B cell (primary cell): ENCODE measurements at places on chromosomes 5 and 9. TPM values are rescaled to one million over a fixed set of nuclear protein-coding genes. Genes with fewer than 3 reads are reported as not detected.

DNA sequence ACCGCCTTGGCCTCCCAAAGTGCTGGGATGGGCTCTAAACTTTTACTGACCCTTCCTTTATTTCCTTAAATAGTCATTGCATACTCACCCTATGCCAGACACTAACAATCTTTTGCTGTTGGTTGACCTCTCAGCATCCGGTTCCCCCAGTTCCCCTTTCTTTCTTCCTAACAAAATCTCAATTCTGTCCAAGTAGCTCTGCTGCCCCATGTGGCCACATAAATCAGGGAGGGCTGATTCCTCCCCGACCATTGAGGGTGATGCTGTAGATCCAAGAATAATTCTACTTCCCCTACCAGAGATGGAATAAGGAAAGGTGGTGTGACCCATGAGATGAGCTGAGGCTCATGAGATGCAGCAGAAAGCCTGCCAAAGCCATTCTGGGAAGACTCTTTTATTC lies 315.3 kb upstream of the MSX2 start:
- no peak for DNase-seq

GRCh38 chr5:42005561-42006153 lies 80.6 kb downstream of the FBXO4 start:
- peak; percentile 22 for DNase-seq

DNA sequence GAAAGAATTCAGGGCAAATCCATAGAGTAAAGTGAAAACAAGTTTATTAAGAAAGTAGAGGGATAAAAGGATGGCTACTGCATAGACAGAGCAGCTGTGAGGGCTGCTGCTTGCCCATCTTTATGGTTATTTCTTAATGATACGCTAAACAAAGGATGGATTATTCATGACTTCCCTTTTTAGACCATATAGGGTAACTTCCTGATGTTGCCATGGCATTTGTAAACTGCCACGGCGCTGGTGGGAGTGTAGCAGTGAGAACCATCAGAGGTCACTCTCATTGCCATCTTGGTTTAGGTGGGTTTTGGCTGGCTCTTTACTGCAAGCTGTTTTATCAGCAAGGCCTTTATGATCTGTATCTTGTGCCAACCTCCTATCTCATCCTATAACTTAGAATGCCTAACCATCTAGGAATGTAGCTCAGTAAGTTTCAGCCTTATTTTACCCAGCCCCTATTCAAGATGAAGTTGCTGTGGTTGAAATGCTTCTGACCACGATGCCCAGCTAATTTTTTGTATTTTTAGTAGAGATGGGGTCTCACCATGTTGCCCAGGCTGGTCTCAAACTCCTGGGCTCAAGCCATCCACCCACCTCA lies 42.1 kb downstream of the RFK start:
- DNase-seq = no peak

- no peak for DNase-seq
These were observed 1755.4 kb upstream of the ACO1 start for GRCh38 chr9:30628915-30629567.

DNA sequence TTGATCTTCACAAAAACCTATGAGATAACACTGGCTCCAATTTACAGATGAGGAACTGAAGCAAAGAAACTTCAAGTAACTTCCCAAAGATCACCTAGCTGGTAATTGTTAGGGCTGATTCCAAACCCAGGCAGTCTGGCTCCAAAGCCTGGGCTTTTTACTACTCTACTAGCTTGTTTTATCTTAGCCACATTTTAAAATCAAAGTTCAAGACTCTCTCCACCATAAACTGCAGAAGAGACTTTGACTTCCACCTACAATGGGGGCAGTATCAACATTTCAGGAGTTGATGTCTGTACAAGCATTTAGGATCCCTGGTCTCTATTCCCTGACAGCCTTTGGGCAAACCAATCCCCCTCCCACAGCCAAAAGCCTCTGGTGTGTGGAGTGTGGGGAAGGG lies 33.8 kb downstream of the LHFPL2 start:
- no peak for DNase-seq

- peak; percentile 67 for DNase-seq
These were observed 48.4 kb downstream of the GPR21 start for GRCh38 chr9:123081824-123082223.

DNA sequence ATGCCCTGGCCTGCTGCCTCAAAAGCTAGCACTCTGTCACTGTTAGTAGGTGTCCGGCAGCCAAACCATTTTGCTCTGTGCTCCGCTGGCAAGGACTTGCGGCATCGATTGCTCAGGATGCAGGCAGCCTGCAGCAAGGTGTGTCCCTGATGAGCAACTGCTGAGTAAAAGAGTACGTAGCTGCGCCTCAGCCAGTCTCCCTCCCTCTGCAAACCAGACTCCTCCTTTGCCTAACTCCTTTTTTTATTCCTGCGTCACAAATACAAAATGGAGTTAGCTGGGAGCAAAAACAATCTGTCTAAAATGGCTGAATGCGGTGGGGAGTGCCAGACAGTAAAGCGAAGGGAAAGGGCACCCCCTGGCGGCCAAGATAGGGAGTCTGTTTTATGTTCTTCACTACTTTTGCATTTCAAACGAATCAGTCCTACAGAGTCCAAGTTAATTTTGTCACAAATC lies 61.1 kb downstream of the DIAPH1 start:
- peak; percentile 80 for DNase-seq

GRCh38 chr9:81394881-81395675 lies 294.3 kb downstream of the TLE1 start:
- no peak for DNase-seq

DNA sequence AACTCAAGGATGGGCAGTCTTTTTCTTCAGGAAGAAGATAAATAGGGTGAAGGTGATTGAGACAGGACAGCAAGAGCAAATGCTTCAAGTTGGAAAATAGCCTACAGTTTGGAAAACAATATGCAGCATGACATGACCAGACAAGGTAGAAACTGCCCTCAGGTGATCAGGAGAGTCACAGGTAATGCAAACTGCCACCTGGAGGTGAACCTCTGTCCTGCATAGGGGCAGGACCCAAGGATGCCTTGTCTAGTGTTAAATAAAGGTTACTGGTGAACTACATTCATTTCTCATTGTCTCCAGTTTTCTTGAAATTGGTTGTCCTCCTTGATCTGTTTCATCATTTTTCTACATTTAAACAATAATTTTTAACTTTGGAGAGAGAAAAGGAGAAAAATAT lies 232.1 kb downstream of the SEMA5A start:
- no peak for DNase-seq

DNA sequence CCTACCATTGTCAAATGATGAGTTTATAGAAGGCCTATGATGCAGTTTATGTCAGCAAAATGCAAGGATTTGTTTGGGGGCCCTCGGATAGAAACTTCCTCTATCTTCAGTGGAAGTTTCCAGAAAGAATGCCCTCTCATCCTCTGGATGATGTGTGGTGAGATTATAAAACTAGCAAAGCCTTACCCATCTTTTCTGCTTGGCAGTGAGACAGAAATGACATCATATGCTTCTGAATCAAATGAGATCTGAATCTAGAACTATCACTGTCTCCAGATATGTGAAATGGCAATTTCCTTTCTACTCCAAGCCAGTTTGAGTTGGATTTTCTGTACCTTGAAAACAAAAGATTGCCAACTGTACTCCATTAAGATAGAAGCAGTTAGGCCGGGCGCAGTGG lies 60.4 kb upstream of the CKMT2 start:
- DNase-seq = no peak

DNA sequence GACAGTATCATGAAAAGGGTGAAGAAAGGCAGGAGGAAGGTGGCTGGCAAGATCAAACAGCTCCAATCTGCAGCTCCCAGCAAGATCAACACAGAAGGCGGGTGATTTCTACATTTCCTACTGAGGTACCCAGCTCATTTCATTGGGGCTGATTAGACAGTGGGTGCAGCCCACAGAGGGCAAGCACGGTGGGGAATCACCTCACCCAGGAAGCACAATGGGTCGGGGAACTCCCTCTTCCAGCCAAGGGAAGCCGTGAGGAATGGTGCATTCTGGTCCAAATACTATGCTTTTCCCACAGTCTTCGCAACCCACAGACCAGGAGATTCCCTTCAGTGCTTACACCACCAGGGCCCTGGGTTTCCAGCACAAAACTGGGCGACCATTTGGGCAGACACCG lies 66.8 kb downstream of the CAMSAP1 start:
- no peak for DNase-seq

DNA sequence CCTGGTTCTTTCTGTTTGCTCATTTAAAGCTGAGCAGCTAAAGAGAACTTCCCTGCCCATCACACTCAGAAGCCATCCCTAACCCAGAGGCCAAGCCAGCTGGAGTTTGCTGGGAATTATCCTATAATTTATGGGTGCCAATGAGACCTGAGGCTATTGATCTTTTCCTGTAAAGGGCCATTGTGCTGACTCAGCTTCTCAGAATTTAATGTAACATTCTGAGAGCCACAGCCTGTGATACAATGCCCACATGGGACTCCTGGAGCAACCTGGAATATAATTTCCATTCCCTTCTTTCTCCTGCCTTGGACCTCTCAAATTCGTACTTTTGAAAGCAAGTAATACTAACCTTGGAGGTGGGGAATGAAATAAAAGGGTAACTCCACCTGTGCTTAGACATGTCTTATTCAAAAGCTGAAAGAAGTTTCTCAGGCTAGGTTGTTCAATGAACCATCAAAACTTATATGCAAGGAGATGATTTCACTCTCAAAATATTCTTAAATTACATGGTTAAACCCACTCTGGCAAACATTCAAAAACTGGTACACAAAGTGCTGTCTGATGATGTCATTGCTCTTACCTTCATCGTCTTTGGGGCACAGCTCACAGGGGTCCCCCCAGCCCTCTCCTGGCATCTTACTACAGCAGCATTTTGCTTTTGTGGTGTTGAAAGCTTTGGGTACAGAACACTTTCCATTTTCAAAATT lies 206.7 kb downstream of the SLC12A2 start:
- DNase-seq = no peak

DNA sequence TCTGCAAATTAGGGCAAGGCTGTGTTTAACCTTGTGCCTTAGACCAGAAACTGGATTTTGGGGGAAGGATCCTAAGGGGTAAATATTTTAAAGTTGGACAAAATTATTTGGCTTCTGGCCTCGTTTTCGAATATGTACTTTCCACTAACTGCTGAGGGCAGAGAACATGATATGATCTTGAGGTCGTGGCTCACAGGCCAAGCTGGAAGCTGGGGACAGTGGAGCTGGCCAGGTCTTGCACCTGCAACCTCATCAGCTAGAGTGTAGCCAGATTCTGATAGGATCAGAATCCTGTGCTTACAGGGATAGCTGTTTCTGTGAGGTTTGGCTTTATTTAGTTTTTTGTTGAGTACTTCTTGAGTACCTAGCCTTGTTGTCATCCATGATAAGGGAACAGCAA lies 24.9 kb downstream of the MAN2A1 start:
- DNase-seq = no peak

DNA sequence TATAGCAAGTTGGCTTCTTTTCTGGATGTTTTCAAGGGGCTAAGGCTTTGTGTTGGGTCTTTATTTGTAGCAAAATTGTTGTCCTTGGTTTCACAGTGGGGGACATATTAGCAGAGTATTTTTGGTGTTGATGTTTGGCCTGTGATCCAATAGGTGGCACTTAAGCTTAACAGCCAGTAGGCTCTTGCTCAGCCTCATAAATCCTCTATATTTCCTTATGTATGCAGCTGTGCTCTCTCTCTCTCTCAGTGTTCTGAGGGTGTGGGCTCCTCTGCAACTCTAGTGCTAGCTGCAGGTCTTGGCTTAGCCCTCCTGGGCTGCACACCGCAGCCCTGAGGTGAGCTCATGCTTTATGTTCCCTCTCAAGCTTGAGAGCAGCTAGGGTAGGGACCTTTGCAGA lies 195.0 kb upstream of the GHR start:
- no peak for DNase-seq

DNA sequence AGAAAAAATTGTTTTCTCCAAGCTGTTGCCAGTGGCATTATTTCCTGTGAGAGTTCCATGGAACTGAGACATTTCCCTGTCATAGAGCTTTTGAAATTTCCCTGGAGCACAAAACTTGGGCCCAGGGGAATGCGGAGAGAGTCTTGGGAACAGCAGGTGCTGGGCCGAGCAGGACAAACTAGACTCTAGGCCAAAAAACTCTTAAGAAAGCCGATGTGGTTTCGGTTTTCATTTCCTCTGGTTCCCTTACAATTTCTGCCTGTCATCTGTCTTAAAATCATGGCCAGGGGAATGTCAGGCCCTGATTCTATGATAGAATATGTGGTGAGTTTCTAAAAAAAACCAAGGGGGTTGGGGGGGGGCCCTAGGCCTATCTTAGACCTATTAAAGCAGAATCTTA lies 4.6 kb downstream of the SLC35A4 start:
- DNase-seq = peak; percentile 56

- DNase-seq = no peak
These were observed 247.1 kb upstream of the CCNG1 start for GRCh38 chr5:163190283-163190682.

Gene NUTM2F
- total RNA-seq = not detected in 2 replicates

Gene TMEM141
- 35.7 and 39.1 TPM in 2 replicates for total RNA-seq

Gene HEMGN
- not detected in 2 replicates for total RNA-seq

Gene ANKRD34B
- not detected in 2 replicates for total RNA-seq

Gene SERF1A
- 13.2 and 13.9 TPM in 2 replicates for total RNA-seq

Gene SVEP1
- total RNA-seq = not detected in 2 replicates

Gene KCNV2
- total RNA-seq = not detected in 2 replicates

Gene ZBED3
- total RNA-seq = 1.2 and 1.6 TPM in 2 replicates

Gene UBE2QL1
- total RNA-seq = 1.6 and 1.7 TPM in 2 replicates
